NCI-H2081 (cell line): ENCODE measurements at places on chromosomes 12 and 14.

- no peak for DNase-seq
Observed at GRCh38 chr14:23071244-23071920, 14.1 kb upstream of the CDH24 start.

- DNase-seq = peak; percentile 11
Observed at GRCh38 chr12:6182279-6182898, 17.8 kb upstream of the CD9 start.

DNA sequence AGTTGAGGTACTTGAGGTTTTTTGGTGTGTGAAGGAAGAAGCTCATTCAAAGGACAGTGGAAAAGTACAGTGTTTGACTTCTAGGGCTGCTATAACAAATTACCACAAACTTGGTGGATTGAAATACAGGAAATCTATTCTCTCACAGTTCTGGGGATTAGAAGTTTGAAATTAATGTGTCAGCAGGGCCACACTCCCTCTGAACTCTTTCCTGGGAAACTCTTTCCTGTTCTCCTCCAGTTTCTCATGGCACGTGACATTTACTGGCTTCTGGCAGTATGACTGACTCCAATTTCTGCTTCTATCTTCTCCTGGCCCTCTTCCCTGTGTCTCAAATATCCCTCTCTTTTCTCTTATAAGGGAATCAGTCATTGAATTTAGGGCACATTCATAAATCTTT lies 160.2 kb downstream of the CCDC91 start:
- DNase-seq = no peak

DNA sequence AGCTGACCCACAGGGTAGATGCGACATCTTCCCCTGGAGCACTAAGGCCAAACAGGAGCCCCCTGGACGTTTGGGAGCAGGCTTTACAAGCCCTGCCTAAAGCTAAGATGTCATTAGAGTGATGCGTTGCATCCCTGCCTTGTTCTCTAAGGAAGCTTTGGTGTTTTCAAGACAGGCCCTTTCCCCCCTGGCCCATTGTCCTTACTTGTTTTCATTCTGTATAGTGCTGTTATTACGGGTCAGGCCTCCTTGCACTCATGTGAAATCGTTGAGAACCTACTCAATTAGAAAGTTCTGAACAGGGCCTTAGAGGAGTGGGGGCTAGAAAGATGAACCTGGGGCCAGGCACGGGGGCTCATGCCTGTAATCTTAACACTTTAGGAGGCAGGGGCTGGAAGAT lies 1.7 kb upstream of the PRKCH start:
- no peak for DNase-seq

GRCh38 chr14:92922155-92922735 lies 705 bp upstream of the CHGA start:
- peak; percentile 91 for DNase-seq

GRCh38 chr12:108962256-108962655 lies 58.6 kb downstream of the SVOP start:
- no peak for DNase-seq

DNA sequence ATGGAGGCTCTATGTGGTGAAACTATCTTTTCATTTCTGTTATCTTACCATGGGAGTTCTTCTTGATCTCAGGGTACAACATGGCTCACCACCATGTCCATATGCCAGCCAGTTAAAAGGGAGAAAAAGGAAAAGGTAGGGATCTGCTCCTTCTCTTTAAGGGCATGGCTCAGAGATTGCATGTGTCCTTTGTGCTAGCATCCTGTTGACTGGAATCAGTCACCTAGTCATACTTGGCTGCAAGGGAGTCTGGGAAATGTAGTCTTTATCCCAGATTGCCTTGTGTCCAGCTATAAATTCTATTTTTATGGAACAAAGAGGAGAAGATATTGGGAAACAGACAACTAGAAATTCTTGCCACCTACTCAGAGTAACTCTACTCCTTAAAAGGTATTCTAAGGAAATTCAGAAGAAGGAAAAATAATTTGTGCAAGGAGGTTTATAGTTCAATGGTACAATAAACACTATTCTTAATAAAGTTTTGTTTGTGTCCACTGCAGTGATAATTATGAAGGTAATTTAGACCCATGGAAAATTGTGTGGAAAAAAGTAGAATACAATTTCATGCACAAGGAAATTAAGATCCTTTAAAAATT lies 86.4 kb upstream of the RPH3A start:
- DNase-seq = peak; percentile 8

DNA sequence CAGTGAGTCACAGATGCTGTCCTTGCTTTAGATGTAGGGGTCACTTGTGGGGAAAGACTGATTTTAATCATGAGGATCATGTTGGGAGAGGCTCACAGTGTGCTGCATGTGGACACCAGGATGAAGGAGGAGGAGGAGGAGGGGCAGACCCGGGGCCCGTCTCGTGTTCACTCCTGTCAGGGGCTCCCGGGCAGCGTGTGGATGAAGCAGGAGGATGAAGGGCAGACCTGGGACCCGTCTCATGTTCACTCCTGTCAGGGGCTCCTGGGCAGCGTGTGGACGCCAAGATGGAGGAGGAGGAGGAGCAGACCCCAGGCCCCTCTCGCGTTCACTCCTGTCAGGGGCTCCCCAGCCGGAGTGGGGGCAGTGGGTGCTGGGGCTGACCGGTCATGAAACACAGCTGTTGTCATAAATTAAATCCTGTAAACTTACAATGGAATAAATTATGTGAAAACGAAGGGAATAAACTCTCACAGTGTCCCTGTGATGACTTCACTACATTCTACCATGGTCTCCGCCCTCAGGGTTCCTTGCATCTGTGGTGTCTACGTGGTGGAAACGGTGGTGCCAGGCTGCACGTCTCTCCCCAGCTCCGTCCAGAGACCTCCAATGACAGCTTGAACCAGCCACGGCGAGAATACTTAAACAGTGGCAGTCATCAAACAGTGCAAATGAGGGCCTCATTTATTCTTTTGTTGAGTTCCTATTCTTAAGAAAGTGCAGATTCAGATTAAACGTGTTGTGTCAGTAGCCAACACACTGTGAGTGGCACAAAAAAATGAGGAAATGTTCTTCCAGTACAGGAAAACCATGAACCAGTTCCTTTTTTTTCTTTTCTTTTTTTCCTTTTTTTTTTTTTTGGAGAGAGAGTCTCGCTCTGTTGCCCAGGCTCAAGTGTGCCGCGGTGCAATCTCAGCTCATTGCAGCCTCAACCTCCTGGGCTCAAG lies 37.7 kb upstream of the SFSWAP start:
- no peak for DNase-seq

GRCh38 chr12:105992849-105993740 lies 145.7 kb downstream of the NUAK1 start:
- DNase-seq = no peak

- DNase-seq = no peak
Observed at GRCh38 chr12:91778091-91778832, 367.4 kb downstream of the BTG1 start.

DNA sequence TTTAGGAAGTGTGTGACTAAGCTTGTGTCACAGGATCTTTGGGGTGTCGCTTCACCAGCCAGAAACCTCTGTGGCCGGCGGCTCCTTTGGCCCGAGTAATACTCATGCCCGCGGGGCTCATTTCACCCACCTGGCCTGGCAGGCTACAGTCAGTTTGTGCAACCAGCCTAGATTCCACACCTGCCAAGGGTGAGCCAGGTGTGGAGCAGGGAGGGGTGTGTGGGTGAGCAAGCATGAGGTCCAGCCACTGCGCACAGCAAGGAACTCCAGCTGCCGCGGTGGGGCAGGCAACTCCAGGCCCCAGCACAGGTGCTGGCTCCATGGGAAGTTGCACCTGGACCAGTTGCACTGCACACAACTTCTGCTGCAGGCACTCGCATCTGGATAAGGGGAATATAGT lies 462.3 kb upstream of the LRFN5 start:
- peak; percentile 17 for DNase-seq

- DNase-seq = no peak
Observed at GRCh38 chr14:82872494-82872893, 1338.8 kb upstream of the SEL1L start.

- DNase-seq = no peak
Observed at GRCh38 chr14:65320661-65321308, 91.7 kb upstream of the FUT8 start.

GRCh38 chr12:9925705-9926393 lies 6.3 kb downstream of the CLEC2A start:
- DNase-seq = no peak

GRCh38 chr12:90791445-90791844 lies 163.5 kb downstream of the CCER1 start:
- no peak for DNase-seq

- no peak for DNase-seq
Observed at GRCh38 chr12:46489951-46490388, 117.4 kb upstream of the SLC38A2 start.

DNA sequence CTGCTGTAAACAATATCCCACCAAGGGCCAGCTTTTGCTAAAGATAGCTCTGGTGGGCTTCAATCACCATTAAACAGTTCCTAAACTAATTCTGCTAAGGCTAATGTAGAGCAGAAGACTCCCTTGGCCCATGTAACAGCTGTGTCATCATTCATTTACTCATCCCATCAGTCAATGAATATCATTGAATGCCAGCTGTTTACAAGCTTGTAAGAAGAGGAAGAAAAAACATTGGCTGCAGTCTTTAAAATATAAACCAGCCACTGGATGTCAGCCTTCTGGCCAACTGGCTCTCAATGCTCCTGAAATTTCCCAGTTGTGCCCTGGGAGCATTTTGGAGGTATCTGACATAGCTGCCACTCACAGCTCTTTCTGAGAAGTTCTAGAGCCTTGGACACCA lies 18.0 kb upstream of the MAP3K9 start:
- no peak for DNase-seq

- no peak for DNase-seq
Observed at GRCh38 chr12:3947781-3948180, 74.6 kb upstream of the PARP11 start.

GRCh38 chr14:102777711-102778337 lies 575 bp downstream of the TRAF3 start:
- DNase-seq = no peak

- no peak for DNase-seq
Observed at GRCh38 chr12:116924558-116925453, 14.1 kb downstream of the FBXW8 start.

- DNase-seq = no peak
Observed at GRCh38 chr12:24921251-24922038, 27.5 kb downstream of the BCAT1 start.

- no peak for DNase-seq
Observed at GRCh38 chr12:33322519-33322918, 117.1 kb downstream of the SYT10 start.

GRCh38 chr14:82779301-82779700 lies 1245.6 kb upstream of the SEL1L start:
- no peak for DNase-seq

GRCh38 chr14:63269561-63270225 lies 49.0 kb downstream of the GPHB5 start:
- DNase-seq = no peak
